Fibroblast of the aortic adventitia (primary cell): ENCODE measurements at places on chromosomes 6 and 20. TPM values are rescaled to one million over a fixed set of nuclear protein-coding genes. Genes with fewer than 3 reads are reported as not detected.

The SNAP91 gene
- total RNA-seq: 0.36 TPM in 1 of 2 replicates, not detected in the other

GRCh38 chr6:131761060-131761761 lies 46.6 kb upstream of the ENPP1 start:
- peak; percentile 68 for DNase-seq

DNA sequence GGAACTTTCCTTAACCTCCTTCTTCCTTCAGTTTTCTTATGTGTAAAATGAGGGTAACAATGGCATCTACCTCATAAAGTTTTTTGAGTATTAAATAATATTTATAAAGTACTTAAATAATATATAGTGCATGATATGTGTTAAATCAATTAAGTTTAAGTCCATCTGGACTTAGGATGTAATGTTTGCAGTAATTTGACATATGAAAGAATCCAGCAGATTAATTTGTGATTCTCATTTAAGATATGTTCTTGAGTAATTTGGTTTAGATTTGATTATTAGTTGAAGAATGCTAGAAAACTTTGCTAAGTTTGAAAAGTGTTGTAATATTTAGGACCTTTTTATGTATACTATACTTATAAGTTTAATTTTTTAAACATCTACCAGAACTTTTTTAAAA lies 18.1 kb downstream of the KCTD20 start:
- no peak for DNase-seq

- peak; percentile 73 for DNase-seq
These were observed 190.0 kb downstream of the UBE3D start for GRCh38 chr6:82875573-82876185.

DNA sequence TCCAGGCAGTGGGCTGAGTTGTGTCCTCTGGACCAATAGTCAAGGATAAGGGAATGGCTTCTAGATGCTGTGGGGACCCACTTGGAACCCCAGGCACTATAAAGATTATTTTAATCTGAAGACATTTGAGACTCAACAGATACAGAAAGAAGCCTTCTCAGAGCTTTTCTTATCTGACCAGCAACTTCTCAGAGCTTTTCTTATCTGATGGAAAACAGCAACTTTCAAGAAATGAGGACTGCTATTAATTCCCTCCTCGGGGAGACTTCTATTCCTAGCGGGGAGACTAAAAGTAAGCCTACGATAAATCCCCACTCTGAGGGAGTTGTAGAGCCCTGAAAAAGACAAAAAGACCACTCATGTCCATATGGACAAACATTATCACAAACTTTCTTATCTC lies 160.5 kb downstream of the RNASET2 start:
- no peak for DNase-seq

- DNase-seq: peak; percentile 55
These were observed 27.5 kb upstream of the MARCKS start for GRCh38 chr6:113829696-113830045.

- DNase-seq: no peak
These were observed 602 bp upstream of the TSPYL4 start for GRCh38 chr6:116254297-116255056.

DNA sequence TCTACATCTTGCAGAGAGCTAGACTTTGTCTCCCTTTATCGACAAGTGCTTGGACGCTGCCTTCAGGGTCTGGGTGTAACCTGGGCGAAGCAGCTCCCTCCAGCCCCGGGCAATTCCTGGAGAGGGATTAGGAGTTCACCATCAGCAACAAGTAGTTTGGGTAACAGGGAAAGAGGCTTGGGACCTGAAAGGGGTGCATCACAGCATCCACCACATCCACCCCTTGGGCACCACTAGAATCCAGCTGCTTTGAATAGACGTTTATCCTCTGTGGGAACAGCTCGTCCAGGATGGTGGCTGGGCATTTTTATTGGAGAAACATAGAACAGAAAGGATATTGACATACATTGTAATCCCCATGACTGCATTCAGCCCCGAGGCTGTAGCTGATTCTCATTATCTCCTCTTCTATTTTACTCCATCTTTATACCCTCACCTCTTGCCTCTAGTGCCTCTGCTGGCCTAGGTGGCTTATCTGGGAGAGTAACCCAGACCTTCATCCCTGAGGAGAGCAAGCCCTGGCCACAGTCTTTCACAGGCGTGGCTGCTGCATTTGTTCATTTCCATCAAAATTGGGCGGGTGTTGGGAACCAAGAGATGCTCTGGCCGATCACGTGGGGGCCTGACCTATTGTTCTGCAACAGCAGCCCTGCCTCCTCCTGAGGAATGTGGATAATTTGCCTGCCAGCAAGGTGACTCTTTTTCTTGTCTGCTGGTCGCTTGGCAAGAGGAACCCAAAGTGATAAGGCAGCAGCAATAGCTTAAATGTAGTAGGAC lies 109.2 kb upstream of the RALGAPA2 start:
- no peak for DNase-seq

DNA sequence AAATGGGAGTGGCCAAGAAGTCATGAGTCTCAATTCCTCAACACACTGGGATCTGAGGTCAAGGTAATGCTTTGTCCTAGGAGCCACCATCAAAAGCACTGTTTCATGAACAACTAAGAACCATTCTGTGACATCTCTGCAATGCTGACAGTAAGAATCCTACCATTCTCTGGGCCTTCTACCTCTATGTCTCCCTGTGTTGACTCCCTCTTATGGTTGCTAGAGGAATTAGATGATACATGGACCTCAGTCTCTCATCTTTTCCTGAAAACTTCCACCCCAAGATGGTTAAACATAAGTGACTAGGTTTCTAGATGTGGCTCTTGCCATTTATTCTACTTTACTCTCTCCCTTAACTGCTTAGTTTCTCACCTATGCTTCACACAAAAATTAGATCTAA lies 9.1 kb downstream of the MTRF1L start:
- DNase-seq: no peak

DNA sequence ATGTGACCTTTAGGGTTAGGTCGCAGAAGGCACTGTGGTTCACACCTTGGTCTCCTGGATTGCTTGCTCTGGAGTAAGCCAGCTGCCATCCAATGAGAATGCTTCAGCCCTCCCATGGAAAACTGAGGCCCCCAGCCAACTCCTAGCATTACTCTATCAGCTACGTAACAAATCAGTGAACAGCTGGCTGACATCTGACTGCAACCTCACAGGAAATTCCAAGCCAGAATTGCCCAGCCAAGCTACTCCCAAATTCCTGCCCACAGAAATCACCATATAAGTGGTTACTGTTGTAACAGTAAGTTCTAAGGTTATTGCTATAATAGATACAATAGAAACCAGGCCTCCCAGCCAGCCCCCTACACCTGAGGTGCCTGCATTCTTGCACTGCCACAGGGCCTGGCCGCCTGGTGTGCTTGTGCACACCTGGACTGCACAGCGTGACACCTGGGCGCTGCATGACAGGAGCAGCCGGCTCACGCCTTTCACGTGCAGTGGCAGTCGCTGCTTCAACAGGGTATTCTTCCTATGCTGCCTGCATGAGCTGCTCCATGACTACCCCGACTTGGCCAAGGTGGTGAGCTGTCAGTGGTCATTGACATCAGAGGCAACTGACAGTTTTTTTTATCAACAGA lies 429.7 kb upstream of the RUNX2 start:
- peak; percentile 69 for DNase-seq

DNA sequence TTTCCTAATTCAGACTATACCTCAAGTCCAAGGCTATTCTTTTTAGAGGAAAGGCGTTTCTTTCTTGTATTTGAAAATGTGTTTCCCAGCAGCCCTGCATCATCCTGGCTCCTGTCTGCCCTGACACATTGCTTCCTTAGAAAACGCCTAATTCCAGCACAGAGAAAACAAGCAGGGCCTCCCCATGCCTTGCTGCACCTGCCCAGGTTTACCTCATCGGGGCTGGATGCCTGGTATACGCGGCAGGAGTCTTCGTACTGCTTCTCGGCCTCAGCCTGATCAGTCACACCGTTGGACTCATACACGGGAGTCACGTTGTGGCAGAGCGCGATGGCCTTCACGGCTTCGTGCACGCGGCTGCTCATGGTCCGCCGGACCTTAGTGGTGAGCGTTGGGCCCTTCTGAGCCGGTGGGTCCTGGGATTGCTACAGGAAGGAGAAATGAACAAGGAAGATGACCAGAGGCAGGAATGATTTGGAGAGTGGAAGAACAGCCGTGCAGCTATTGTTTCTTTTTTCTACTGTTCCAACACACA lies 111.4 kb downstream of the ATP9A start:
- DNase-seq: no peak

- no peak for DNase-seq
These were observed 72.2 kb downstream of the SGK1 start for GRCh38 chr6:134245706-134246105.

The GUCA1A gene
- total RNA-seq: not detected in 2 replicates

DNA sequence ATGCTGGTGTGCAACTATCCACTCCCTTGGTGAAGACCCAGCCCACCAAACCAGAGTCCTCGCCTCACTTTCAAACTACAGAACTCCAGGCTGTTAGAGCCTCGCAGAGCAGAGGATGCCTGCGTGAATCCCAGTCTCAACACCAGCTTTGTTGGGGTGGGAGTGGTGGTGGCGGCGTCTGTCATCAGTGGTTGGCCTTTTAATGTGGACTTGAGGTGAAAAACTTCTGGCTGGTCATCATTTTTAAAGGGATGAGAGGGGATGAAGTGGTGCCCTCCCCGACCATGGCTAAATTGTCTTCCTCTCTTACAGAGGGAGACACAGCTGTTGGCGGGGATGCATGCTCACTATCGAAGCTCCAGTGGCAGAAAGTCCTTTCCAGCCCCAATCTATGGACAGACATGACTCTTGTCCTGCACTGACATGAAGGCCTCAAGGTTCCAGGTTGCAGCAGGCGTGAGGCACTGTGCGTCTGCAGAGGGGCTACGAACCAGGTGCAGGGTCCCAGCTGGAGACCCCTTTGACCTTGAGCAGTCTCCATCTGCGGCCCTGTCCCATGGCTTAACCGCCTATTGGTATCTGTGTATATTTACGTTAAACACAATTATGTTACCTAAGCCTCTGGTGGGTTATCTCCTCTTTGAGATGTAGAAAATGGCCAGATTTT lies 54.9 kb downstream of the EZR start:
- no peak for DNase-seq

DNA sequence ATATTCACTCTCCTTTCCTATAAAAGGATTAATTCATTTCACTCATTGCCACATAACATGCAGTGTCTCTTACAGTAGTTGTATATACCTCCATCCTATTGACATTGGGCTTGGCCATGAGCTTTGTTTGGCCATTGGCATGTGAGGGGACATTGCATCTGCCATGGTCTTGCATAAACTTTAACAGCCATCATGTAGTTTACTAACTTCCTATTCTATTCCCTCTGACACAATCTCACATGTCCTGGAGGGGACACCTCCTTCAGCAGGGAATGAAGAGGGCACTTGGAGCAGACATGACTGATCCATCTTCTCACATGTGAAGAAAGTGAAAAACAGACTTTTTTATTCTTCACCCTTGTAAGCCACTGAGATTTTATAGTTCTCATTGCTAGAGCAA lies 115.5 kb upstream of the MARCKS start:
- no peak for DNase-seq

The HLA-DQA1 gene
- not detected in 2 replicates for total RNA-seq

DNA sequence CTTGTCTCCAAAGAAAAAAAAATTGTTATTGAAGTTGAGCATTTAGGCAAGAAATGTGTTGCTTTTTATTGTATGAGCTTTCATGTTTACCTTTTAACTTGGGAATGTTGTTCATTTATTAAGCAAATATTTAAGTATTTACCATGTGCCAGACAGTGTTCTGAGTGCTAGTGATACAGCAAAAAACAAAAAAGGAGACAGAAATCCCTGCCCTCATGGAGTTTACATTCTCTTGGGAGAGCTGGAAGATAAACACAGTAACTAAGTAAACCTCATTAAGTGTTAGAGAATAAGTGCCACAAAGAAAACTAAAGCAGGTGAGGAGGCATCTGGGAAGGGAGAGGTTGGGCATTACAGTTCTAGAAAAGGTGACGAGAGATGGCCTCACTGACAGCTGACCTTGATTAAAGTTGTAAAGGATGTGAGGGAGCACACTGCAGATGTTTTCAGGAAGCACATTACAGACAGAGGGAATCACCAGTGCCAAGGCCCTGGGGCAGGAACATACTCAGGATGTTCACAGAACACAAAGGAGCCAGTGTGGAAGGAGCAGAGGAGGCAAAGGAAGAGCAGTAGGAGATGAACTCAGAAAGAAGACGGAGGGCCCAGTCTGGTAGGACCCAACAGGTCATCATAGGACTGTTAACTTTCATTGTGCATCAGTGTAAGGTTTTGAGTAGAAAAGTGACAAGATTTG lies 33.5 kb downstream of the XRN2 start:
- no peak for DNase-seq

The ACAT2 gene
- total RNA-seq: 22.1 and 66.2 TPM in 2 replicates

DNA sequence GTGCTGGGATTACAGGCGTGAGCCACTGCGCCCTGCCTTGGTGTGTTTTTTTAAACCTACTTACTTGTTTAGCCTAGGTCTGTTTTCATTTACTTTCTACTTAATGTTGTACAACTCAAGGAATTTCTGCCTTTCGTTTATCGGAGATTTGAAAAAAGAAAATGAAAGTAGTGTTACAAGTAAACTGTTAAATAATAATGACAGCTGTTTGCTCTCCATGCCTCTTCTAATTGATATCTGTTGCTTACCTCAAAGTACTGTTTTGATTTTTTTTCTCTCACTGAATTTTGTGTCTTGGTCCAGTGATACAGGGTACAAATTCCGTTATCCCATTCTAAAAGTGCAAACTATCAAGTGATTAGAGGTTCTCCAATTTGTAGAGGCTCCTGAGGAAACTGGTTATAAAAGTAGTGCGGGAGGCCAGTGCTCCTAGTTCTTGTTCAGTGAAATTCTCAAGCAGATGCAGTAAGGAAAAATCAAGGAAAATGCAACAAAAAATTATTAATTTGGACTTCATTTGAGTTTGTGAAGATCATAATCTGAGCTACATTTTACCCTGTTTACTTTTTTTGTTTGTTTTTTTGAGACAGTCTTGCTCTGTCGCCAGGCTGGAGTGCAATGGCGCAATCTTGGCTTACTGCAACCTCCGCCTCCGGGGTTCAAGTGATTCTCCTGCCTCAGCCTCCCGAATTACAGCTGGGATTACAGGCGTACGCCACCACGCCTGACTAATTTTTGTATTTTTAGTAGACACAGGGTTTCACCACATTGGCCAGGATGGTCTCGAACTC lies 2.2 kb downstream of the UBR2 start:
- DNase-seq: peak; percentile 12

- DNase-seq: peak; percentile 43
These were observed 65.9 kb downstream of the PHF20 start for GRCh38 chr20:35837577-35838195.

DNA sequence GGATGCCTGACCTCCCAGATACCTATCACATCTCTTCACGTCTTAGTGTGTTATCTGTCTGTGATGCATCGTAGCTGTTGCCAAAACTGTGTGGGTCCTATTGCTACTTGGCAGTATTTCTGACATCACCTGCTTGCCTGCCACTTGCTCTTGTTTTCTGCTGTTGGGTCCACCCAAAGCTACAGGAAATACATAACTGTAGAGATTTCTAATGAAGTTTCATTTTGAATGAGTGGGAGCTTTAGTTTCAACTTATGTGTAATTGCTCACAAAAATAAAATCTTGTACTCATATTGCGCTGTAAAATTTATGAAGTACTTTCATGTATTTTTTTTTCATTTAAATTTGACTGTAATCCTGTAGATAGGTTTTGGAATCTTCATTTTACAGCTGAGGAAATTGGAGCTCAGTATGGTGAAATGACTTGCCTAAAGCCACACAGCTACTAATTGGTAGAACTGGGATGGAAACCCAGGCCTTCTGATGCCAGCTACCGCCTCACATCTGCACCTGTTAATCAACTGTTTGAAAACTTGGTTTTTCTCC lies 113.6 kb upstream of the MAN1A1 start:
- no peak for DNase-seq

The ULBP3 gene
- 0.41 and 16.4 TPM in 2 replicates for total RNA-seq
